NCI-H1092 (cell line): ENCODE measurements at places on chromosomes 5 and 9.

DNA sequence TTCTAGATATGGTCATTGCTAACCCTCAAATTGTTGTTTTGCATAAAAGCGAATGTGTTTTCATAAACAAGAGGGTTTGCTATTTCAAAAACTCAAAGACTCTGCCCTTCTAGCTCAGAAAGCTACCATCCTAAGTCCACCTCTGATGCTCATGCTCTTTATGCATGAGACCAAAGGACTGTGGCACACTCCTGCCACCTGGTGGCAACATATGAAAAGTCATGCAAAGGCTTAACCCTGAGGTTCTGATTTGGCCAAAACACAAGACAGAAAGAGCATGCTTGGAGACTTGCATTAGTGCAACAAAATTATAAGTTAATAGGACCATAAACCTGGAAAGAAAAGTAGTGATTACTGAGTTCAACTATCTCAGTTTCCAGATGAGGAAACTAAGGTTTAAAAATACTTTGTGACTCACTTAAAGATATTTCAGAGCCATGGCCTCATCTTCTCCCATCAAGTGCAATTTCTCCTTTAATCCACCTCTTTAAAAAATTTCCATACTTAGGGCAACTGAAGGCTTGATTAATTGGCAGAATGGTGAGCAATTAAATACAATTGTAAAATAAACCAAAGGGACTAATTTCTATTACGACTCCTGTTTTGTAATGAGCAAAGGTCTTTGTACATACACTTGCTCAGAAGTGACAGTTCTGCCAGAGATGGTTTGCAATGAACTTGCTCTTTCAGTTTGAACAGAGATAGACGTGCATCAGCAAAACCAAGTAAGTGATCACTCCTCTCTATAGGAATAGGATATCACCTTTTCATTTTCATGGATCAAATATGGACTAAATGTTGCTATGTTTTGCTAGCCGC is 110.7 kb upstream of the RAD23B start:
- DNase-seq, result peak; percentile 78

- DNase-seq, result no peak
These were observed 270.5 kb downstream of the SMARCA2 start for GRCh38 chr9:2285416-2286332.

- no peak for DNase-seq
These were observed 86.5 kb upstream of the NR5A1 start for GRCh38 chr9:124593651-124594058.

DNA sequence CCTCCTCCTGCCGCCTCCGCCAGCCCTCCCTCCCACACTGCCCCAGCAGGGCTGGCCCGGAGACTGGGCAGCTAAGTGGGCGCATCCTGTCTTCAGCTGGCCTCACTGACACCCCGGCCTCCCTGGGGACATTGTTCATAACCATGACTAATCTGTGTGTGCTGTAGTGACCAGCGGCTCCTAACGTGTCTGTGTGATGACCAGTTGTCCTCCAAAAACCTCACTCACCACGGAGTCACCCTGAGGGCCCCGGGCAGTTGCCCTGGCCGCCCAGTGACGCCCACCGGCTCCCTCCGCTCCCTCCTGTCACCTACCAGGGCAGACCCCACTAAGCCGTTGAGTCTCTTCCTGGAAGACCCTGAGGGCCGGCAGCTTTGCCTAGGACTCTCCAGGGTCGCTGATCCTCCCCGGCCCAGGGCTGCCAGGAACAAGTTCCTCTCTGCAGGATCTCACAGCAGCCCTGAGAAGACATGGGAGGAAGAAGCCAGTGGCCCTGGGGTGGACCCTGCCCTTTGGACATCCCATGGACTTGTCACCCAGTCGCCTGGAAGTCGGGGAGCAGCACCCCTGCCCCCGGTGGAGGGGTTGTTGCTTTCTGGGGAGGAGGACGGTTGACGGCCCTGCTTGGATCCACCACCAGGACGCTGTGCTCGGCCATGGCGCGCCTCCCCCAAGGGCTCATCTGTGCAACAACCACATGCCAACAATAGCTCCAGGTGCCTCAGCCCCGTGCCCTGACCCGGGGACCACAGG is 110.2 kb upstream of the LMX1B start:
- no peak for DNase-seq

GRCh38 chr9:36396985-36397384 is 3.1 kb downstream of the RNF38 start:
- no peak for DNase-seq

GRCh38 chr9:108543251-108543778 is 312.5 kb downstream of the ACTL7B start:
- no peak for DNase-seq

GRCh38 chr9:82797534-82797933 is 265.4 kb downstream of the RASEF start:
- DNase-seq, result peak; percentile 75

- peak; percentile 13 for DNase-seq
These were observed 6.9 kb downstream of the NOL6 start for GRCh38 chr9:33466565-33467495.

GRCh38 chr5:154394307-154394706 is 51.5 kb upstream of the SAP30L start:
- DNase-seq, result no peak
